ENCODE measurements at places on chromosomes 5 and 9.

- no peak for DNase-seq
Measured at GRCh38 chr9:81855538-81855937, 72.7 kb upstream of the SPATA31D4 start.

DNA sequence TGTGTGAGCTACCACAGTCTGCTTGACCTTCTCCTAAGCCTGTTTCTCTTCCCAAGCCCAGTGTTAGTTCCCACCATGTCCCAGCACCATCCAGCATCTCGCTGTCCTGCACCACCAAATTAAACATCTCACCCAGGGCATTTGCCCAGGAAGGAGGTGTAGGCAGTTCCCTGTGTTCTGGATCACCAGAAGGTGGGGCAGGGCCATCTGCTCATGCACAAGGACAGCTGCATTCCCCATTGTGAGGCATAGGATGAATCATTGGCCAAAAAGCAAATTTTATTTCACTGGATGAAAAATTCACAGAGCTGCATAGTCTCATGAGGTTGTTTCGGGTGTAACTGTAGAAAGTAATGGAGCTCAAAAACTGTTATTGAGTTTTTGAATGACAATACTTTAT lies 89.5 kb upstream of the GRIA1 start:
- DNase-seq, result no peak

GRCh38 chr9:72089451-72090130 lies 29.2 kb upstream of the C9orf57 start:
- no peak for DNase-seq

- peak; percentile 33 for DNase-seq
Measured at GRCh38 chr5:34656700-34657273, 659 bp downstream of the RAI14 start.

DNA sequence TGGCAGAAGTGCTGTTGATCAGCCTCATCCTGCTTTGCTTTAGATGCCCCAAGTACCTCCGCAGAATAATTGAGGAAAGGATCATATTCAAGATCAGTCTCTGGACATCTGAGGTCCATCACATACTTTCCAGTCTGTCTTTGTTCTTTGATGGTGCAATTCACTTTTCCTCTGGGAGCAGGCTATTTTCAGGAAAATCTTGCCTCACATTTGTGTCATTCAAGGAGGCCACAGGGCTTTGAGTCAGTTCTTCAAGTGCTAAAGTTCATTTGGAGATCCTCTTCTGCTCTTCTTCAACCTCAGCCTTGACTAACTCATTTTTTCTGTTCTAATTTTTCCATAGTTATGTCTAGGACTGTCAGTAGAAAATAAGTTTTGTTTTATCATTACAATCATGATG lies 18.6 kb downstream of the EQTN start:
- peak; percentile 52 for DNase-seq

- peak; percentile 91 for DNase-seq
Measured at GRCh38 chr5:149702934-149703646, 27.0 kb upstream of the PPARGC1B start.

DNA sequence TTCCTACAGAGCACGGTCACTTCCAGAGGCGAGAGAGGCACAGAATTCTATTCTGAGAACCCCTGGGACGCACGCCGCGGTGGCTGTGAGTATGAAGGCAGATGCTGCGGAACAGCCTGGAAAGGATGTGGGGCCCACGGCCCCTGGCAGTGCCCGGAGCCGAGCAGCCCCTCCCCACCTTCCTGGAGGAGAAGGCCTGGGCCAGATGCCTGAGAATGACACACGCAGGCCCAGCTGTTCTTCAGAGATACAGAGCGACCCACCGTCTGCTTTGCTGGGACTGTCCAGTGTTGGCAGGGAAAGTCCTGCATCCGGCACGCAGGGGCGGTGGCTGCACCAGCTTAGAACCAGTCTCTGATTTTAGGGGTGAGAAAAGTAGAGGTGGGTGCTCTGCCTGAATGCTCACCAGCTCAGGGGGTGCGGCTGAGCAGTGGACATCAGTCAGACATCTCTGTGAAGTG lies 116.7 kb upstream of the LPCAT1 start:
- DNase-seq, result no peak
